ENCODE measurements at places on chromosomes 13 and 19.

- no peak for DNase-seq
Observed at GRCh38 chr19:3866910-3867638, 1.8 kb downstream of the ZFR2 start.

DNA sequence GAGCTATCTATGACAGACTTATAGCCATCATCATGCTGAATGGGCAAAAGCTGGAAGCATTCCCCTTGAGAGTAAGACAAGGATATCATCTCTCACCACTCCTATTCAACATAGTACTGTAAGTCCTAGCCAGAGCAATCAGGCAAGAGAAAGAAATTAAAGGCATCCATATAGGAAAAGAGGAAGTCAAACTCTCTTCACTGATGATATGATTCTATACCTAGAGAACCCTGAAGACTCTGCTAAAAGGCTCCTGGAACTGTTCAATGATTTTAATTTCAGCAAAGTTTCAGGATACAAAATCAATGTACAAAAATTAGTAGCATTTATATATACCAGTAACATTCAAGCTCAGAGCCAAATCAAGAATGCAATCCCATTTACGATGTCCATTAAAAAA is 21.7 kb upstream of the C1QTNF9B start:
- no peak for DNase-seq

- no peak for DNase-seq
Observed at GRCh38 chr13:98173431-98174152, 3.5 kb downstream of the RNF113B start.

GRCh38 chr13:19618977-19619376 is 14.5 kb upstream of the MPHOSPH8 start:
- DNase-seq = no peak

- DNase-seq = no peak
Observed at GRCh38 chr13:79340490-79340889, 65.6 kb downstream of the RBM26 start.

GRCh38 chr19:412356-413355 is 3.7 kb upstream of the C2CD4C start:
- no peak for DNase-seq

DNA sequence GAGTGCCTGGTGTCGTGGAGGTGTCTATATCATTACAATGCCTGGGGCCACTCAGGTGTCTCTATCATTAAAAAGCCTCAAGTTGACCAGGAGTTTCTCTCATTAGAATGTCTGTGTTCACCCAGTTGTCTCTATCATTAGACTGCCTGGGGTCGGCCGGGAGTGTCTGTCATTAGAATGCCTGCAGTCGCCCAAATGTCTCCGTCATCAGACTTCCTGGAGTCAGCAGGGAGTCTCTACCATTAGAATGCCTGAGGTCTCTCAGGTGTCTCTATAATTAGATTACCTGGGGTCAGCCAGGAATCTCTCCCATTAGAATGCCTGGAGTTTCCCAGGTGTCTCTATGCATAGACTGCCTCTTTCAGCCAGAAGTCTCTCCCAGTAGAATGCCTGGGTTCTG is 1477.6 kb downstream of the UQCRFS1 start:
- DNase-seq = no peak

- no peak for DNase-seq
Observed at GRCh38 chr19:42159942-42160341, 27.7 kb upstream of the POU2F2 start.

- no peak for DNase-seq
Observed at GRCh38 chr19:53192771-53193534, at the start of gene ZNF665. TSS of gene ZNF665 (minus strand) at chr19:53193358. CDS start at chr19:53182898, 10,460 bp downstream.

DNA sequence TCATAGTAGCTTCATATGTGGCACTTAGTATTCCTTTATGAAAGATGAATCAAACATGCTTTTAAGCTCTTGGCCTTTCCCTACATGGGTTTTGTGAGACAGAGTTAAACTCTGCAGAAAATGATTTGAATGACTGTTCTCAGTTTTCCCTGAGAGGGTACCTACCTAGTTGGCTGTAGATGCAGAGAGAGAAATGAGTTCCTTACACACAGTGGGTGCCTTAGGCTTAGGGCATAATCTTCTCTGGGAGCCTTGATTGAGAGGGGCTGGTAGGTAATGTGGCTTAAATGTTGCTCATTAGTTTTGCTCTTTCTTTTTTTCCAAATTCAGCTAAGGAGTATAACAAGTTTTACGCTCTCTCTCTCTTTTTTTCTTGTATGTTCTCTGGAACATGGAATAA is 3.0 kb downstream of the URI1 start:
- no peak for DNase-seq

GRCh38 chr19:40191836-40192646 is 815 bp downstream of the MAP3K10 start:
- DNase-seq = no peak

DNA sequence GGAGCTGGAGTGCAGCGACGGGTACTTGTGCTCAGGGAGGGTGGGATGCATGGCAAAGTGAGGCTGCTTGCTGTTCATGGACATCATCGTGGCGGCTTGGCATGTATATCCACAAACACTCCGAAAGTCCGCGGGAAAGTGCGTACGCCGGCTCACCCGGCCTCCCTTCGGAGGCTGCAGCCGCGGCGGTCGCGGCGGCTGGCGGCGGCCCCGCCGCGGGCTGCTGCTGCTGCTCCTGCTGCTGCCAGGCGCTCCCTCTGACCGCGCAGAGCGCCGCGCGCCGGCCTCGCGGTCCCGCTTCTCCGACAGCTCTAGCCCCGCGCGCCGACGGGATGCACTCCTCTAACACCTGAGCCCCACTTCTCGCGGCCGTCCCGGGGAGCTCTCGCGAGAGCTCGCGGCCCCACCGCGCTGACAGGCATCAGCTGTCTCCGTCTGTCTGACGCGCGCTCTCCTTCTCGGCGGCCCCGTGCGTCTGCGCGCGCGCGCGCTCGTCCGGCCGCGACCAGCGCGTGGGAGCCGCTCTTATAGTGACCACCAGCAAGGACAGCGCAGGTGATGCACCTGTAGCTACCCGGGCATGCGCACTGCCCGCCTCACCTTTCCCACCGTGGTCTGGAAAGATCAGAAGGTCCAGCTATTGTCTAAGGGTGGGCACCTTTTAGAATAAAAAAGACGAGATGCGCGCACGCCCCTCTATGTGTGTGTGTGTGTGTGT is at the start of gene POU4F1:
Gene POU4F1, minus strand, starts transcription at position 313 of the 718 bp plus-strand sequence. Its CDS starts 226 bp downstream, at position 87.
- DNase-seq = no peak

GRCh38 chr19:51735759-51736449 is 12.1 kb upstream of the HAS1 start:
- DNase-seq = no peak

DNA sequence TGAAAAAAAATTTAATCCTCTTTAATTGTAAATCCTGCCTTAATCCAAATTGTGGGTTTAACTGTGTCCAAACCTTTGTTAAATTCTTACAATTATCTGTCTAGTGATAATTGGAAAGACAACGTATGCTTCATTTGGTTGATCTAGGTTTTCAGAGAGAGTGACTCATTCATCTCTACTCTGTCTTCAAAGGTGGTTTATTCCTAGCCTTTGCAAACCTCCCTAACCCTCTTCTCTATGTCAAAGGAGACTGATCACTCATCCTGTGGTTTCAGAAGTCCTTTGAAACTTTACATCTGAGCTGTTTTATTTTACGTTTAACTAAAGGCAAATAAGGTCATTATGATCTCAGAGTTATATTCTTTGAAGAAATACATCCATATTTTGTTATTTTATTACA is 8.8 kb upstream of the OXGR1 start:
- no peak for DNase-seq

DNA sequence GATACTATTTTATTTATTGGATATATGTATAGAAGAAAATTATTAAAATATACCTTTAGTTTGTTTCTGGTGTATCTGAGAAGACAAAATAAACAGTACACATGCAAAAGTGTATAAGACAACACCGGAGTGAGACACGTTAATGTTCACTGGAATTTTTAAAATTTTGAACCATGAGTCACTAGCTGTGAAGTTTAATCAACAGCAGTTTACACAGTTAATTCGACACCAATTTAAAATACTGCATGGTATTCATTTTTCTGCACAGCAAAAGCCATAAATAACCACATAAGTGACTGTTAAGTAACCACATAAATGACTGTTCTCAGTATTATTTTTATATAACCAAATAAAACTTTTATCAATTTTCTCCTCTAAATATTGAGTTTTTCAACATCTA is 418.7 kb upstream of the NBEA start:
- no peak for DNase-seq

GRCh38 chr13:106591299-106591698 is 23.4 kb upstream of the ARGLU1 start:
- no peak for DNase-seq

DNA sequence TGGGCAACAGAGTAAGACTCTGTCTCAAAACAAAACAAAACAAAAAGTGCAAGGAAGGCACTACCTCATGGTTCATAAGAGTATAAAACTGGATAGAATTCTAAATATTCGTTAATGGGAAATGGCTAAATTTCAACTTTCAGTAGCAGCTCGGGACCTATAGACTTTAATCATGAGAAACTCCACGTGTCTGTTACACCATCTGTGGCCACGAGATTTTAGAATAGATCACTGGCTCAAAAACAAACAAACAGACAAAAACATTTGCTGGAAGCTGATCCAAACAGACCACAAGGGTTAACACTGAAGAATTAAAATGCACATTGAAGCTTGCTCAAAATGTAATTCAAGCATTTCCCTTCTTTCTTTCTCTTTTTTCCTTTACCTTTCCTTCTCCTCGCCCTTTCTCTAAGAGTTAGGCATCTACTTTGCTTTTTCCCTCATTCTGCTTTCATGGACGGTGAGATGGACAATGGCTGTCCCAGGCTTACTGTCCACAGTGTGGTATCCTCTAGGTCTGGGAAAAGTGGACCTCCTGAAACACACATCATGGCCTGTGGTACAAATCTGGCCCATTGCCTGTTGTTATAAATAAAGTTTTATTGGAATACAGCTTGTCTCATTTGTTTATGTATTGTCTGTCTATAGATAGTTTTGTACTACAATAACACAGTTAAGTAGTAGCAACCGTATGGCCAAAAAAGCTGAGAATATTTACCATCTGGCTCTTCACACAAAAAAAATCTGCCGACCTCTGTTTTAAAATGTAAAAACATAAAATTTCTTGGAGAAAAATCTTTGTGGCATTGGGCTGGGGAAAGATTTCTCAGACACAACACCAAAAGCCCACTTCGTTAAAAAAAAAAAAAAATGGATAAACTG is 10.3 kb downstream of the ELAVL1 start:
- DNase-seq = no peak

DNA sequence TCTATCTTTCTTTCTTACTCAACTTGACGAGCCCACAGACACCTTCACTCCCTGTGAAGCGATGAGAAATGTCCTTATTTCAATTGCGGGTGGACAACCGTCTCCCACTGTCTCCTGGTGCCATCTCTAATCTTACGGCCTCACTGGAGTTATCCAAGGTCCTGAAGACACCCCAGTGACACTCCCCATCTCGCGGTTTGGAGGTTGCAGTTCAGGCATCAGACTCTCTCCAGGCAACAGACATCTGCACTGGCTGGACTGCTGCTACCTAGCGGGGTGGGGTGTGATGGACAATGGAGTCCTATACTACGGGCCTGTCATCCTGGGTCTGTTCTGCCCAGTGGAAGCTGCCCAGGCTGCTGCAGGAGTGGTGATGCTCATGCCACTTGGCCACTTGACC is 18.3 kb upstream of the IRS2 start:
- no peak for DNase-seq

- DNase-seq = no peak
Observed at GRCh38 chr13:23541221-23541824, 28.9 kb upstream of the TNFRSF19 start.

DNA sequence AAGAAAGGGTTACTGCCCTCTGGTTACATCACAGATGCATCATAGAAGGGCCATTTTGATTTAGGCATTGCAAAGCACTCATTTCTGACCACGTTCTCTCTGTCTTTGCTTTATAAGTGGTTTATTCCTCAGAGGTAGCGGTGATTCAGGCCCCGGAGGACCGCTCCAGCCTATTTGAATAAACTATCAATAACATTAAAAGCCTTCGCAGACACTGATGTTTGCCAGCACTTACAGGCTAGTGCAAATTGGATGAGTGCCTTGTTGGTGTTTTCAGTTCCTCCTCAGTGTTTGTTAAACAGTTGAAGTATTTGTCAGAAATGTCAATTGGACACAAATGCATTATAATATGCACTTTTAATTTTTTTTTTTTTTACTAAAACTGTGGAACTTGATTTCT is 120.2 kb downstream of the RXFP2 start:
- no peak for DNase-seq

GRCh38 chr19:23002690-23003422 is at the start of gene ZNF728:
TSS of gene ZNF728 (minus strand) at chr19:23003176. CDS start at chr19:23003030, 146 bp downstream.
- no peak for DNase-seq

GRCh38 chr19:17942582-17943273 is 9.9 kb downstream of the CCDC124 start:
- no peak for DNase-seq

- DNase-seq = no peak
Observed at GRCh38 chr13:101730420-101731000, 278.0 kb downstream of the ITGBL1 start.

GRCh38 chr13:24747248-24748060 is 16.5 kb upstream of the RNF17 start:
- no peak for DNase-seq

GRCh38 chr19:359653-359925 is 15.0 kb upstream of the MIER2 start:
- no peak for DNase-seq

DNA sequence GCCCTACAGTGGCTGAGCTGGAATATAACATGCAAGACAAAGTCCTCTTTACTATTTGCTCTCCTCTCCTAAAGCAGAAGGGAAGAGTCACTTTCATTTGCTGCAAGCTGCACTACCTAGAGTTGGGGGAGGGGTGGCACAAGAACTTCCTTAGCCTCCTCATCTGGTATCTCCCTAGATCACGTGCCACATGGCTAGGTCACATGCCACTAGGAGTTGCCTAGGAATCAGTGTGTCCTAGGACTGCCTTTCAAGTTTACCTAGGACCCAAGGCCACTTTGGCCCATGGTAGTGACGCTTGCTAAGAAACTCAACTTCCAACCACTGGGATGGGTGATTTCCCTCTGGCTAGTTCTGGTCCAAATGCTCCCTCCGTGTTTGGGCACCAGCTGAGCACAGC is 625.2 kb downstream of the DIAPH3 start:
- DNase-seq = no peak

DNA sequence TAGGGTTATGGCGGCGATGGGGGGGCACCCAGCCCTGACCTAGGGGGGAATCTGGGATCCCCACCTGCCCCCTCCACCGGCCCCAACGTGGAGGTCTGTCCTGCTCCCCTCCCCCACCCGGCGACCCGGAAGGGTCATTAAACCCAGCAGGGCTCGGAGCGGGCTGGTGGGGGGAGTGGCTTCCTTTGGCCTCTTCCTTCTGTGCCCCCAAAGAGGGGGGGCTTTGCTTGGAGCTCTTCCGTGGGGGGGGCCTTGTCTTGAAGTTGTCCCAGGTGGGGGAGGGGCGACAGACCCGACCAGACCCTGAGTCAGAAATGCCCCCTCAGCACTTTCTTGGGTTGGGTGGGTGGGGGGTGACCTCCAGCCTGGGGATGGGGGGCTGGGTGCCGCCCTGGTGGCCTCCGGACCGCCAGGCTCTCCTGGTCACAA is 1.5 kb downstream of the ARID3A start:
- no peak for DNase-seq

- no peak for DNase-seq
Observed at GRCh38 chr13:26448032-26448431, 109.5 kb upstream of the WASF3 start.

GRCh38 chr13:29125934-29126424 is 305.8 kb downstream of the MTUS2 start:
- DNase-seq = no peak

GRCh38 chr13:60412909-60413616 is 16.0 kb downstream of the TDRD3 start:
- no peak for DNase-seq
